ENCODE measurements at places on chromosomes 5 and 9.
A peak's percentile ranks its signal among the peaks of the same experiment; 100 is the strongest.

GRCh38 chr5:111595425-111595824, 83.1 kb upstream of the STARD4 start:
- no peak for DNase-seq

DNA sequence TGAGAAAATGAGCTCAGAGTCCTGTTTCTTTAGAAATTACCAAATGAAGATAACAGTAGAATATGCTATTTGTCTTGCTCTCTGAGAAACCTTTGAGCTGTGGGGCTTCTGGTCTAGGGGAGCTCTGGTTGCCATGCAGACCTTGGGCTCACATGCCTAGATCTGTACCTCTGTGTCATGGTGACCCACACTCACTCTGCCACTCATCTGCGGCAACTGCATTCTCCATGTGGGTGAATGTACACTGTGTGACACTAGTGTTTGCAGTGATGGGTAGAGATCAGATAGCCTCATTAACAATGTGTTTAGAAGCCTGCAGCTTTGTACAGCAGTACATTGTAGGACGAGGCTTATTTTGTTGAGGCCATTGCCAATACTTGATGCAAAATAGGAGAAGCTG, 521.2 kb downstream of the CHSY3 start:
- no peak for DNase-seq

DNA sequence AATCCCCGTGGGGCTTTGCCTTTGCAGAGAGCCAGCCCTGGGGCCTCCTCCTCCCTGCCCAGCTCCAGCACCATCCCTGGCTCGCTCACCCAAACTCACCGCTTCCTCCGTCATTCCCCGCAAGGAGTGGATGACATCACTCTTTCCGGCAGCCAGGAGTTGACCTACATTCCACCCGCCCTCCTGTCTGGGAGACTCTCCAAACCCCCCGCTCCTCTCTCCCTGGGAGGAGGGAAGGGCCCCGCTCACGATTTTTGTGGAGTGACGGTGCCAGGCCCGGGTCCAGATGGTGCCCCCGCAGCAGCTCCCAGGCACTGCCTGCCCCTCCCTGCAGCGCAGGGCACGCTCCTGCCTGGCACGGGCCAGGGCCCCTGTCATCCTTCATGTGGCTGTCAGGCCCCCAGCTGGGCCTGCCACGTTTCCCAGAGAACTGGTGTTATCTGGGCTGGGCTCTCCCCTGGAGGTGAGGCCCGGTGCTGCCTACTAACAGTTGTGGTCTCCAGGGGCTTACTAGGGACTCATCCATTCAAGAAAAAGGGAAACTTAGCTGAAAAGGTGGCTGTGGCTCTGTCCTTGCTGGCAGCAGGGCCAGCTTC, 52.3 kb downstream of the NTNG2 start:
- peak; percentile 91 for DNase-seq

DNA sequence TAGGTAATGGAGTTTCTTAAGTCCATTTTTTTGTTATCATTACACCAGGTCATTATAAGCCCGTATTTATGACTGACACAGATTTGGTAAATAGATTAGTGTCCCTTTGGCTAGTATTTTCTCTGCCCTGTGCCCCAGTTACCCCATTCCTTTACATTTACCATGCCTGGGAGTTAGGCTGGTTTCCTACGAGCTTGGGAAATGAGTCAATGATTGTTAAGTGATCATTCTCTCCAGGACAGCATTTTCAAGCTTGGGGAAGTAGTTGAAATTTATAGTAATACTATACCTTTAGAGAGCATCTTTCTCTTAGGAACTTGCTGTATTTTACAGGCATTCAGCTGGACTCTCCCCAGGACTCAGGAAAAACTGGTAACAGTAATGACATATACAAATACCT, 573.1 kb downstream of the TLE4 start:
- no peak for DNase-seq

GRCh38 chr9:120221844-120222243, 358.1 kb downstream of the CDK5RAP2 start:
- DNase-seq = no peak

DNA sequence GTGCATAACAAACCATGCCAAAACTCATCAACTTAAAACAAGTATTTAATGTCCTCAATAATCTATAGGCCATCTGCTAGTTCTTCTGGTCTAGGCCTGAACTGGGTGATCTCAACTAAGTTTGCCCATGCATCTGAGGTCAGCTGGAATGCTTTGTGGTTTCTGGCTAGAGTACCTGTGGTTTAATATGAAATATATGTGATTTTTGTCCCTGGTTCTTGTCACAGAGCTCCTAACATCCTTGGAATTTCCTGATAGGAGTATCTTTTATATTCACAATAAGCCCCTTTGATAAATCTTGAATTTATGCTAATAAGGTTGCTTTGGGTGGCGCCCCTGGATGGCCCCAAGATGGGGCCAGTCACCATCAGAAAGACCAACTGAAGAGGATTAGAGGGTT, 535.9 kb downstream of the DNAH5 start:
- DNase-seq = no peak

GRCh38 chr5:126108470-126108869, 314.7 kb upstream of the GRAMD2B start:
- DNase-seq = no peak
